Dermis blood vessel endothelial cell (primary cell): ENCODE measurements at places on chromosomes 6 and 20.

- DNase-seq = no peak
These were observed 151.6 kb upstream of the GMDS start for GRCh38 chr6:2396846-2397630.

- DNase-seq = no peak
These were observed 86.7 kb downstream of the TASP1 start for GRCh38 chr20:13552061-13552460.

DNA sequence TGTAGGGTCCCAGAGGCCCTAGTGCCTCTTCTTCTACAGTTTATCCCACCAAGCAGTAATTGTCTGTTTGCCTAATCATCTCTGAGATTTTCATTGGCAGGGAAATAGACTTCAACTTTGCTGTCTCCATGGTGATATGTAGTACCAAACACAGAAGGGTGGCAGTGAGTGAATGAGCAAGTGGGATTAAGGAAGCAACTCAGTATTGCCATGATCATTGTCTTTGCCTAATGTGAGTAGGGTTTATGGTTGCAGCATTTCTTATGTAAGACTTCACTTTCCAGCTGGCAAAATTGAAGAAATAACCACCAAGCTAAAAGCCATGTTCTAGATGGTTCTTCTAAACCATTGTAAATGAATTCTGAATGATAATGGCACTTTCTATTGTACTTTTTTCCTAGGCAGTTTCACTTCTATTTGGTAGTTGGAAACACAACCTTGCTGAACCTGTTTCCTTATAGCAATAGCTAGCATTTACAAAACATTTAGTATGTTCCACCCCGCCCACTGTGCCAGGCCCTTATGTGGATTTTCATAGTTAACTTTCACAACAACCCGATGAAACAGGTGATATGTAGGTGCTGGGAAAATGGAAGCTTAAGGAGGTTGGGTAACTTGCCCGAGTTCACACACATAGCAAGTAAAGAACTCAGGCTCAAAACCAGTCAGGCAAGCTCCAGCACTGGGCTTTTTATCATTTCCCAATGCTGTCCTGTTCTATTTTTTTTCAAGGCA lies 32.0 kb downstream of the ZC2HC1B start:
- DNase-seq = no peak

- no peak for DNase-seq
These were observed 31.6 kb upstream of the MANEA start for GRCh38 chr6:95545686-95546085.

GRCh38 chr20:62232770-62233645 lies 5.3 kb upstream of the OSBPL2 start:
- no peak for DNase-seq

- DNase-seq = no peak
These were observed 91.9 kb downstream of the SLC24A3 start for GRCh38 chr20:19304389-19304788.

DNA sequence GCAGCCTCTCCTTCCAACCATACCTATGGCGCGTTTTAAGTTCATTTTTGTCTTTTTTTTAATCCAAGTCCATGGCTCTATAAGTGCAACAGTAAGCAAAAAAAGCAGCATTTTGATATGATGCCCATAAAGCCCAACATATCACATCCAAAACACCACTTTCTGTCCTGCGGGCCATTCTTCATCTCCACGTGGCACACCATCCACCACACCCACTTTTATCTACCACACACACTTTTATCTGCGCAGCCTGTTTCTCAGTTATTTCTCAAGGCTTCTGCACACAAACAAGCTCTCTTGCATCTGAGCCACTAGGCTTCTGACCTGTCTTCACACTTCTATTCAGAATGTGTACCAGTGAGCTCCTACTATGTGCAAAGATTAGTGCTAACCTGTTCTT lies 5.3 kb downstream of the GCLC start:
- no peak for DNase-seq

GRCh38 chr6:150248300-150248699 lies 105.5 kb downstream of the PPP1R14C start:
- DNase-seq = no peak

DNA sequence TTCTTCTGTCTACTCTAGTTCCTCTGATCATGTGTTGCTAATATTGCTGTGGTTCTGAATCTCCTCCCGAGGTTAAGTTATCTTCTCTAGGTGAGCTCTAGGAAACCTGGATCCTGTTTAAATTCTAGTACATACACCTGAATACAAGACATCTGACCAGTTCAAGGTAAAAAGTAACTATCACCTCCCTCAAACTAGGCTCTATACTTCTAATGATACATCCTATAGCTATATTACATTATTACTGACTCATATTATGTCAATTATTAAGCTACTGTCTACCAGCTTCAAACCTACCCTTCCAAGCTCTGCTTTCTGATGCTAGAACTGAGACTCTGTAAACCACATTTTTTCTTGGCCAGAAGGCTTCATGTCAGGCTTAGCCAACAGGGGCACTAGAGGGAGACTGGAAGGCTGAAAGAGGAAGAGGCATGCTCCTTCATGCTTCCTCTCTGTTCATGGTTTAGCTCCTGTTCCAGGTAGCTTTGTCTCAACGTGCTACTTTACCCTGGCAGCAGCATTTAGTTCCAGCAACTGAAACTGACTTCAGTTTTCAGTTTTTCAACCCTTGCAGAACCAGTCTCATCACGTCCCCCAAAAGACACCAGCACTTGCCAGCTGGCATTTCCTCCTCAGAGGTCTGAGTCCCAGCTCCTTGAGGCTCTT lies 148.4 kb upstream of the TOP1 start:
- no peak for DNase-seq

DNA sequence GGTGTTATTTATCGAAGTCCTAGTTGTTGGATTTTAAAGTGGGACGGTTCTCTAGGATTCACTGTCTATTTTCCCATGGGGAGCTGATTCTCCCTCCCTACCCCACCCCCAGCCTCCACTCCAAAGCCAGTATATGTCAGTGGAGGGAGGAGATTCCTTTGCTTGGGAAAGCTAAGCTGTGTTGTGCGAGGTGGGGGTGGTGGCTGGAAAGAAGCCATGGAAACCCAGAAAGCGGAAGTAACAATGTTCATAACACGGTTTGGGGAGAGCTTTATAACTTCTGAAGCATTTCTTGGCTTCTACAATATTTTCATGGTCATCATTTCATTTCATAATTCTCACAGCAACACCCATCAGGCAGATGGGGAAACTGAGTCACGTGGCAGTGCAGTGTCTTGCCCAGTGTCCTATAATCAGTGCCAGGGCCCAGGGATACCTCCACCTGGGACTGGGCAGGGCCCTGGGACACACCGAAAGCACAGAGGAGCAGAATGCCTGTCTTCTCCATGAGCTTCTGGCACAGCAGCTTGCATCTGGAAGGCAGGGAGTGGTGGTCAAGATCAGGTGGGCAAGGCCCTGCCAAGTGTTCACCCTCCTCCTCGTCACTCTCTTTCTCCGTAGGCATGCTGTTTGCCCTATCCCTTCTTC lies 4.5 kb downstream of the SUN5 start:
- DNase-seq = peak; percentile 5

DNA sequence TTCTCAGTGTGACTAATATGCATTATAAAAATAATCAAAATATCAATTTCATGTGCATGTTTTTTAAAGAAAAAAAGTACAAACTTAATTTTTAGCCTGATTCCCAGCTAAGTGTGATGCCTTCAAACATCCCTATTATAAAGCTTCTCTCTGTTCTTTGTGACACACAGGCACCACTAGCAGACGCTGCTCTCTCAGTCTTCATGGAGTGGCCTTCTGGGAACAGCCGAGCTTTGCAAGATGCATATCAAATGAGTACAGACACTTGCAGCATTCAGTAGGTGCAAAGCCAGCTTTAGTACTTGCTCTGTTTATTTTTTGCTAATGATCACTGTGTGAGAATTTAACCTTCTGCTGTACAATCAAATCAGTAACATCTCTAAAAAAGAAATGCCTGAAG lies 340.0 kb downstream of the ADGRB3 start:
- DNase-seq = no peak

- peak; percentile 54 for DNase-seq
These were observed 89.7 kb downstream of the PREP start for GRCh38 chr6:105313211-105313610.

GRCh38 chr6:149942461-149942829 lies 631 bp downstream of the ULBP2 start:
- peak; percentile 27 for DNase-seq

GRCh38 chr6:121868206-121868605 lies 432.8 kb downstream of the GJA1 start:
- no peak for DNase-seq

DNA sequence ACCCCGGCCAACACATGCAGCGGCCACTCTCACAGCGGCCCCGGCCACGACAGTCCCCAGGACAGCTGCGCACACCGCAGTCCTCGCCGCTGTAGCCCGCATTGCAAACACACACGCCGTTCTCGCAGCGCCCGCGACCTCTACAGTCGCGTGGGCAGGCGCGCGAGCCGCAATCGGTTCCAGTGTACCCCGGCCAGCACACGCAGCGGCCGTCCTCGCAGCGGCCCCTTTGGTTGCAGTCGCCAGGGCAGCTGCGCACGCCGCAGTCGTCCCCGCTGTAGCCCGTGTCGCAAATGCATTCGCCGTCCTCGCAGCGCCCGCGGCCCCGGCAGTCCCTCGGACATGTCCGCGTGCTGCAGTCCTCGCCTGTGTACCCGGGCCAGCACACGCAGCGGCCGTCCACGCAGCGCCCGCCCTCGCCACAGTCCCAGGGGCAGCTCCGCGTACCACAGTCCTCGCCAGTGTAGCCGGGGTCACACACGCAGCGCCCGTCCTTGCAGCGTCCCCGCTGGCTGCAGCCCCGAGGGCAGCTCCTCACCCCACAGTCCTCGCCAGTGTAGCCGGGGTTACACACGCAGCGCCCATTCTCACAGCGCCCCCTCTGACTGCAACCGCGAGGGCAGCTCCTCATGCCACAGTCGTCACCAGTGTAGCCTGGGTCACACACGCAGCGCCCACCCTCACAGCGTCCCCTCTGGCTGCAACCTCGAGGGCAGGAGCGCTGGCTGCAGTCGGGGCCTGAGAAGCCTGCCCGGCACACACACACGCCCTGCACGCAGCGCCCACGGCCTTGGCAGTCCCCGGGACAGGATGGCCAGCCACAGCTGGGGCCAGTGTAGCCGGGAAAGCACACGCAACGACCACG lies 12.5 kb downstream of the TNXB start:
- DNase-seq = no peak
